CD4-positive, alpha-beta T cell treated with Interleukin-10 for 1 hour (primary cell): ENCODE measurements at places on chromosomes 16 and 17.

- DNase-seq: no peak
Observed at GRCh38 chr17:43140396-43141332, 15.5 kb upstream of the BRCA1 start.

- DNase-seq: peak; percentile 42
Observed at GRCh38 chr17:7260651-7261378, 1.5 kb downstream of the CLDN7 start.

- no peak for DNase-seq
Observed at GRCh38 chr17:48628649-48629410, 2.7 kb upstream of the HOXB9 start.

DNA sequence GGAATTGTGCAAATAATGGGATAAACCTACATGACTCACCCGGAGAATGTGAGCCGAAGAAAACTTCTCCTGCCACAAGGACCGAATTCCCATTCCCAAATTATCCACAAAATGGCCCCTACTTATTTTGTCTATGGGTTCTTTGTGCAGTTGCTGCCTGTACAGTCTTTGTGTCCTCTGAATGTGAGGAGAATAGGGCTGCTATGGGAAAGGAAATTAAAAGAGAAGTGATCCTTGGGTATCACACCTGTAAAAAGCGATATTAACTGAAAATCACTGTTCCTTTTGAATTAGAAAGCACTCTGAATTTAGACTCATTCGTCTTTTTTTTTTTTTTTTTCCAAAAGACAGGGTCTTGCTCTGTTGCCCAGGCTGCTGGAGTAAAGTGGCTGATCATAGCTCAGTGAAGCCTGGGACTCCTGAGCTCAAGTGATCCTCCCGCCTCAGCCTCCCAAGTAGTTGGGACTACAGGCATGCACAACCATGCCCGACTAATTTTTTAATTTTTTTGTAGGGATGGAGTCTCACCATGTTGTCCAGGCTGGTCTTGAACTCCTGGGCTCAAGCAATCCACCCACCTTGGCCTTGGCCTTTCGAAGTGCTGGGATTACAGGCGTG is 45.4 kb downstream of the CHD9 start:
- DNase-seq: no peak

GRCh38 chr16:56836410-56837230 is 28.4 kb upstream of the SLC12A3 start:
- no peak for DNase-seq

- DNase-seq: no peak
Observed at GRCh38 chr17:82303944-82304808, 13.2 kb downstream of the CD7 start.

- no peak for DNase-seq
Observed at GRCh38 chr16:87947356-87948118, 3.7 kb upstream of the BANP start.

- no peak for DNase-seq
Observed at GRCh38 chr16:15773968-15774367, 82.9 kb downstream of the MYH11 start.
